ENCODE measurements at places on chromosomes 4 and X. TPM values are rescaled to one million over a fixed set of nuclear protein-coding genes. Genes with fewer than 3 reads are reported as not detected.

DNA sequence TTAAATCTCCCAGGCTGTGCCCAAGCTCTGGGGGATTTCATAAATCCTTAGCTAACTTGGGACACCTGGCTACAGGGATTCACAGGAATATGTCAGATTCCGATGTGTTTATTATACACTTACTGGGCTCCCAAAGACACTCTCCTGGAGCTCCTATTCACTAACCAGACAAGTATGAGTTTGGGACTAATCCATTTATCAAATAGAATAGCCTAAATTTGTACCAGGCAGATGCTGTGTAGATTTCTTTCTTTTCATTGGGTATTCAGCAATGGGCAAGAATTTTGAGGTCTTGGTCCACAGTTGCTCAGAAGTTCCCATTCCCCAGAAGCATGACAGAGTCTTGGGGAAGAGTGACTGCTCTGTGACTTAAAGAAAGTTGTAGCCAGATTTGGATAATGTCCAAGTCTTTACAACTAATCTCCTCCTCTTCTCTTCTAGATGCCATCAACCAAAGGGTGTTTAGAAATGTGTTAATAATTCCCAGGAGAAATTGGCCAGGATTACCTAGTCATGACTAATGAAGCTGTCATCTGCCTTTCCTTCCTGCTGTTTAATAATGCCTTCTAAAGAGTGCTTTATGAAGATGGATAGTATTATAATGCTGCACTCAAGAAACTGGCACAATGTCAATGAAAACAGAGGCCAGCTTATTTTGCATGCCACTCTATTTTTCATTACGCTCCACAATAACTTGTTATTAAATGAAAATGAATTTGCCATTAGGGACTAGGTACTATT, 120.9 kb downstream of the CHIC2 start:
- DNase-seq: no peak

DNA sequence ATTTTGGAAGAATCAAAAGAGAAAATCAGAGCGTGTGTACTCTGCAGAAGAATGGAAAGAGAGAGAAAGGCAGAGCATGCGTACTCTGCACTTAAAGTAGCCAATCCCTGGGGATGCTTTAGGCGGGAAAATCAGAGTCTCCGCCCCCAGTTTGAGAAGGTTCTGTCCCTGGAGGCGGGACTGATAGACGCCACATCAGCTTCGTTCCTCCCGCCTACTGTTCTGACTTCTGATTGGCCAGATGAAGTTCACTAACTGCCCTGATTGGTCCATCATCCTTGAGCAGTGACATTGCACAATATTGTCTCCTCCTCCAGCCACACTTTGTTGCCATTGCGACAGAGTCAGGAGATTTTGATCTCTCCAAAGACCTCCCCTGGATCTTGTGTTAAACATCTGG, 23.8 kb downstream of the SSX1 start:
- DNase-seq: no peak

GRCh38 chrX:66672106-66672505, 33.2 kb upstream of the EDA2R start:
- DNase-seq: no peak

- no peak for DNase-seq
Measured at GRCh38 chrX:101749436-101749835, 89.8 kb upstream of the ARMCX2 start.

DNA sequence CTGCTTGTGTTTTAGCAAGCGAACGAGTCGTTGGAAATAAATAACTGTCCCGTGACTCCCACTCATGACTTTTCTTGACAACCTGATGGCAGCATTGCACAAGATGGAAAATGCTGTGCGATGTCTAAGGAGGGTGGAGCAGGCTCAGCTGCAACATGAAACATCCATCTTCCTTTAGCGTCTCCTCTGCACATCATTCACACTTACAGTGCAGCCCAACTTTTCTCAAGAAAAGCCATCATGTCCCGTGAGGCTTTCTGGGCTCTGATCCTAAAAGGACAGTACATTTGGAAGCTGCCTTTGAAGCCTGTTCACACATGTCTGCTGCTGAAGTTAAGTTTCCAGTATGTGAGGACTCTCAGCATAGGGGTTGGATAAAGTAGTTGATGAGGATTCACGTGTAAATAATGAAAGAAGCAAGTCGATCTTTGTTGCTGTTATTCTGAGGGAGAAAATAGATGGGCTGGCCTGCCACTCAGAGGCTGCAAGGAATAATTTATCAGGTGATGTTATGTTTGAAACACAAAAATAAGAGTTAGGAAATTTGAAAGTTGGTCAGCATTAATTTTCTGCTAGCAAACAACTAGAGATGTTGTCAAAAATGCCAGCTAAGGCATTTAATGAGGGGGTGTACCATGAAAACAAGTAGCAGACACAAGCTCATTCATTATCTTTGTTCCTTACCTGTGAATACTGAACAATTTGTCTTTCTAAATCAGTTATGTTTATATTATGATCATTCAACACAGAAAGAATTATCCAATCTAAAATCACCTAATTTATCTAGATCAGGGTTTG, 328.7 kb upstream of the ZFP42 start:
- no peak for DNase-seq

The UGT2B11 gene
- total RNA-seq: not detected

The RGN gene
- total RNA-seq: 17.1 TPM

The DSPP gene
- not detected for total RNA-seq

The KLB gene
- total RNA-seq: 0.05 TPM

DNA sequence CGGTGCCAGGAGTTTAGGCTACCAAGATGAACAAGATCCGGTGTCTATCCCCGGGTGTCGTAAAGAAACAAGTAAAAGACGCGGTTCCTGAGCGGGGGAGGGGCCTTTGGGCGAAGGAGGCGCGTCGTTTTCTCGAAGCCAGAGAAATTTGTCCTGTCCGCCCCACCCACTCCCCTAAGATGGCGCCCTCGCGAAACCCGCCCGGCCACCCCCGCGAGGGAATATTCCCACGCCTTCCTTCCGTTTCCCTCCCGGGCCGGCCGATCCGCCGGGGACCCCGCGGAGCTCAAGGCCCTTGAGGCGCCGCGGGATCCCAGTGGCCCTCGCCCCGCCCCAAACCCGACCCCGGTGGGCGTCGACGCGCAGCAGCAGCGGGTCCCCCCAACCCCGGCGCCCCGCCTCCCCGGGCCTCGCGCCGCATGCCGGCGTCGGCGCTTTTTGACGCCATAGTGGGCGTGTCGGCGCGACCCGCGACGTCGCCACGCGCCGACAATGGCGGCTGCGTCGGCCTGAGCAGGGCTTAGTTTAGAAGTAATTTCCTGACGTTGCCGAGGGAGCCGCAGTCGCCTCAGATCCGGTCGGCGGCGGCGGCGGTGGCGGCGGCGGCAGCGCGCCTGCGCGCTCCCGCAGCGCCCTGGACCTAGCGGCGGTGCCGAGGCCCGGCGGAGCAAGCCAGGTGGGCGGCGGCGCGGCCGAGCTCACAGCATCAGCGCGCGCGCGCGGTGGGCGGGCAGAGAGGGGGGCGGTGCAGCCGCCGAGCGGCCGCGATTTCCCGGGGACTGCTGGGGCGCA, 432 bp upstream of the HTATSF1 start:
- DNase-seq: peak; percentile 91

DNA sequence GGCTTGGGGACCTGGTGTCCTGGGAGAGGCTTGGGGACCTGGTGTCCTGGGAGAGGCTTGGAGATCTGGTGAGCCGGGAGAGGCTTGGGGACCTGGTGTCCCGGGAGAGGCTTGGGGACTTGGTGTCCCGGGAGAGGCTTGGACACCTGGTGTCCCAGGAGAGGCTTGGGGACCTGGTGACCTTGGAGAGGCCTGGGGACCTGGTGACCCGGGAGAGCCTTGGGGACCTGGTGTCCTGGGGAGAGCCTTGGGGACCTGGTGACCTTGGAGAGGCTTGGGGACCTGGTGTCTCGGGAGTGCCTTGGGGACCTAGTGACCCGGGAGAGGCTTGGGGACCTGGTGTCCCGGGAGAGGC, 12.6 kb downstream of the SHOX start:
- peak; percentile 38 for DNase-seq

The LINC00632 gene
- total RNA-seq: 191 TPM
